PC-3 (cell line): ENCODE measurements at places on chromosomes 16 and 17. TPM values are rescaled to one million over a fixed set of nuclear protein-coding genes. Genes with fewer than 3 reads are reported as not detected.

- no peak for DNase-seq
These were observed 6.1 kb upstream of the ITGAM start for GRCh38 chr16:31253642-31254045.

- DNase-seq: no peak
These were observed 40.7 kb downstream of the ADCY9 start for GRCh38 chr16:4075534-4075933.

Gene DNAAF1
- total RNA-seq: not detected in 2 replicates

DNA sequence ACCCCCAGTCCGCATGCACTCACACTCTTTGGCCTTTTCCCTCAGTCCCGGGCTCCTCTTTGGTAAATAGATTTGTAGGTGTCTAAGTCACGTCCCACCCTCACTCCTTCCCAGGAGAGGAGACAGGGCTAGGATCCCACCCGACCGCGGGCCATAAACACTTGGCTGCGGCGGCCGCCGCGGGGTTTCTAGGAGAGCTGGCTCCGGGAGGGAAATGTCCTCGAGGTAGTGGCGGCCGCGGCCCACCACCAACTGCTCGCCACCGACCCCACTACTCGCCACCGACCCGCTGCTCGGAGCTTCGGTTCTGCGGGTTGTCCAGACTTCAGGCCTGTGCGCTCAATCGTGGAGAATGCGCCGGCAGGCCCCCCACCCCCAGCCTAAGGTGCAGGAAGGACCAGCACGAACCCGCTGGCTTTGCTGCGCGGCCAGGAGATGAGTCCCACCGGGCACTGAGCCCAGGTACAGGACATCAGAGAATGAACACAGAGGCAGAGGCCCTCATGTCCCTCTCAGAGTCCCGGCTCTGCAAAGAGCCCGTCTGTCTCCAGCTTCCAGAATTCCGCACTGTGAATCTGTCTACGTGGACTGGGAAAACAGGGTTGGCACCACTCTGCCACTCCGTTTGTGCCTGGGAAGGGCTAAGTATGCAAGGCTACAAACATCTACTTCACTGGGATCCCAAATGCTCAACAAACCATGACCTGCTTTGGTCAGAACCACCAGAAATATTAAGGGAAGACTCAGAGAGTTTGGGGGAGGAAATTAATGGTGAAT is 2.5 kb downstream of the PRAC2 start:
- DNase-seq: peak; percentile 80

Gene MFAP4
- total RNA-seq: not detected in 2 replicates

- no peak for DNase-seq
These were observed 26.5 kb downstream of the HELZ start for GRCh38 chr17:67218385-67218950.

- DNase-seq: no peak
These were observed 75.1 kb downstream of the GRIN2A start for GRCh38 chr16:10107081-10107480.

- DNase-seq: no peak
These were observed 16.2 kb downstream of the PSMD3 start for GRCh38 chr17:39996800-39997199.

- DNase-seq: no peak
These were observed 2.1 kb upstream of the MFAP4 start for GRCh38 chr17:19388791-19389785.

DNA sequence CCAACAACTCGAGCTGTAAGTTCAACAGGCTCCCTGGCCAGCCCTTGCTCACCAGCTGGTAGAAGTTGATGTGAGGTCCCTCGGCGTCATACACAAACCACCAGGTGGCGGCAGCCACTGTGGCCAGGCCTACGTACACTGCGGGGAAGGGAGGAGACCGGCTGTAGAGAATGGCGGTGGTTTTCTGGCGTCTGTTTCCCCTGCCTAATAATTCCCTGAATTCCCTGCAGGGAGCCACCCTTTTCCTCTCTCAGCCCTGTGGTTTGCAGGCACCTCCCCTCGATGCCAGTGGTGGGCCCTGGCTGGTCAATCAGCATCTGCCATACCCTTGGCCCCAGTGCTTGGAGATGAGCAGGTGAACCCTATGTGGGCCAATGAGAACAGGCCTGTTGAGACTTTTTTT is 18.9 kb upstream of the P2RX1 start:
- DNase-seq: peak; percentile 77

Gene DNAH17
- total RNA-seq: 0.04 and 0.23 TPM in 2 replicates

DNA sequence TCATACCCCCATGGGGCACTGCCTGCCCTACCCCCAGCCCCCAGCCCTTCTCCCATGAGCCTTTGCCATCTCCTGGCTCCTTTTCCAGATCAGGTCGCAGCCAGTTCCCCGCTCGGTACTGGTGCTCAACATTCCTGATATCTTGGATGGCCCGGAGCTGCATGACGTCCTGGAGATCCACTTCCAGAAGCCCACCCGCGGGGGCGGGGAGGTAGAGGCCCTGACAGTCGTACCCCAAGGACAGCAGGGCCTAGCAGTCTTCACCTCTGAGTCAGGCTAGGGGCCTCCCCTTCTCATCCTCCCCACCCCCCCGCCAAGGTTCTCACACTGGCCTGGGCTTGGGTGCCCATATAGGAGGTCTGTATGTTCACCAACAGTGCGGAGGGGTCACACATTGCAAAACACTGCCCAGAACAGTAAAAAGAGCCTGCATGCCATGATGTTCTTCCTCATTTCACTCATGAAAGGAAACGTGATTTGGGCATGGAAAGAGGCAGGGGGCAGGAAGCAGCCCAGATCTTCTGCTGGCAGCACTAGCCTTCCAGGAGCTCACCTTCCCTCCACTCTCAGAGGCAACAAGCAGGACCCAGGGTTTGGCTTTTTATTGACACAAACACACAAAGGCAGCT is 7.5 kb downstream of the IFI35 start:
- no peak for DNase-seq

GRCh38 chr16:31090540-31090939 is 1.8 kb upstream of the PRSS53 start:
- no peak for DNase-seq

GRCh38 chr16:85126394-85126704 is 14.1 kb upstream of the CIBAR2 start:
- DNase-seq: no peak

Gene CRHR1
- total RNA-seq: not detected in 2 replicates
